ENCODE measurements at places on chromosomes 16 and 17. TPM values are rescaled to one million over a fixed set of nuclear protein-coding genes. Genes with fewer than 3 reads are reported as not detected.

DNA sequence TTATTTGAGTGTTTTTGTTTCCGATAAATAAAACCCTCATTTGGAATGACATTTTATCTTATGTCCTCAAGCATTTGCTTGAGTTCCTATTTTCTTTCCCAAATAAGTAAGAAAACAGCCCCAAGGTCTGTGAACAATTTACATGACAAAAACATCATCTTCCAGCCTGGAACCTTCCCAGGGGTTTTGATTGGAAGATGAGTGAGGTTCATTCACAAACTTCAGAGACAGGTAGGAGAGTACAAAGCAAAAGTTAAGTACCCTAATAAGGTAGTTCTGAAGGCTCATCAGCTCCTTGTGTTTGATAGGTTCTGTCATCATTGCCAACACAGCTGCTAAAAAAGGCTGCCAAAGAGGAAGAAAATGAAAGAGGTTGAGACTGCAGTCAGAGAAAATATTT is 772.8 kb downstream of the CDH8 start:
- H3K4me3 ChIP-seq = no peak overlapping the region
- no peaks in the 10 kb centered on the region for H3K4me1 ChIP-seq
- no peaks in the 10 kb centered on the region for H3K27me3 ChIP-seq
- H3K27ac ChIP-seq = no peak overlapping the region

DNA sequence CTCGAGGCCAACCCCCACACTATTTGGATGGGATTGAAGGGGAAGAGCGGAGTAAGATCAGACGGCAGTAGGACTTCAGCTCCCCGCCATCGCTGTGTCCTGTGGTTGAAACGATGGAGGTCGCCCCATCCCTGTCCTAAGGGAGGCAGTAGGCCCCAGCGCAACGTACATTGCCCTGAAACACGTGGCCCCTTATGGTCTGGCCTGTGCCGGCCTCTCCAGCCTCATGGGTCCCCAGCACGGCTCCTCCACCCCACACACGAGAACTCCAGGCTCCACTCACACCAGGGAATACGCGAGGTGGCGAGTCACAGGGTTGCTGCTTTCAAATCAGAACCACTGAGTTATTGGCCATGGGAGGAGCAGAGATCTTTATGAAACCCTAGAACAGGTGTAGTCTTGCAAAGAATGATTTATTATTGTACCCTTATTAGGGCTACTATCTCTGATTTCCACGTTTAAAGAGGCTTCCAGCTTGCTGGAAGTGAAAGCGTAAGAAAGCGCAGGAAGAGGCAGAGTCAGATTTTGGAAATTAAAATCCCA is 669 bp upstream of the DCTPP1 start:
- peak overlapping the region; percentile 87 for H3K27ac ChIP-seq
- H3K27me3 ChIP-seq = no peaks in the 10 kb centered on the region
- H3K4me1 ChIP-seq = peaks cover 3% of the 10 kb centered on the region
- peak overlapping the region; percentile 51 for H3K4me3 ChIP-seq

GRCh38 chr16:72886346-72886974 is 161.5 kb downstream of the ZFHX3 start:
- no peaks in the 10 kb centered on the region for H3K36me3 ChIP-seq
- no peaks in the 10 kb centered on the region for H3K27me3 ChIP-seq
- H3K27ac ChIP-seq = no peak overlapping the region

GRCh38 chr16:27340654-27341053 is 26.9 kb downstream of the IL4R start:
- no peaks in the 10 kb centered on the region for H3K4me1 ChIP-seq
- H3K36me3 ChIP-seq = no peaks in the 10 kb centered on the region
- no peaks in the 10 kb centered on the region for H3K27me3 ChIP-seq
- DNase-seq = no peak

DNA sequence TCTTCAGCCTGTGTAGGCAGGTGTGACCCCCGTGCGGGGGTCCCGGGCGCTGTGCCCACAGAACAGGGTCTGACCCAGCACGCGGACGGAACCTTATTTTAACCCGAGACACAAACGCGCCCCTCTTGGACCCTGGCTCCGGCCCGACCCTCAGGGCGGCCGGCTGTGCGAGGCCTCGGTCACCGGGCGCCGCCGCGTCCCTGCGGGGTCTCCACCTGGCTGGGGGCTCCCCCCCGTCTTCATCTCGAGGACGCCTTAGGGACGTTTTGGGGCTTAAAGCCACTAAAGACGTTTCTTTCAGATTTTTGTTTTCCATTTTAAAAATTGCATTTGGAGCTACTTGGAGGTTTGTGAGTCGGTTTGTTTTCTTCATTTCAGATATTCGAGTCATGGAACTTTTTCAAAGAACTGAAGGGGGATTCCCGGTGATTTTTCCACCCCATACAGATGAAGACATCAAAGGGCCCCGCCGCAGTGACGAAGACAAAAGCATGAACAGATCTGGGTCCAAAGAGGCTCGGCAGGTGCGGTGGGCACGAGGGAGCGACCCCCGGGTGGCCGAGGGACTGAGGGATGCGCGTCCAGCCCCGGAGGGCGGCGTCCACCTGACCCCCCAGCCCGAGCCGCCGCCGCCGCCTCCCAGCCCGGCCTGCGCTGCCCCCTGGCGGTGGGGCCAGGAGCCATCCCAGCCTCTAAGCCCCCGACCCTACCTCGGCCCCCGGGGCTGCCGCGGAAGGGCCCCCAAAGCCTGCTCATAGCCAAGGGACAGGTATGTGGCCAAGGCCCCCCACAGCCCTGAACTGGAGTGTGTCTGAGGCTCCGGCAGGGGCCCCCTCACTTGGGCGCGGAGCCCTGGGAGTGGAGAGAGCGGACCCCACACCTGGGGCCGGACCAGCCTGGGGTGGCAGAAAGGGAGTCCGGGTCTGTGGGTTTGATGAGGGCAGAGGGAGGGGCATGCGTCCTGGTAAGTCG is 3.8 kb upstream of the CD7 start:
- no peak for DNase-seq
- no peaks in the 10 kb centered on the region for H3K36me3 ChIP-seq
- no peaks in the 10 kb centered on the region for H3K4me1 ChIP-seq
- H3K27me3 ChIP-seq = peaks cover 13% of the 10 kb centered on the region
- H3K4me3 ChIP-seq = no peak overlapping the region

COX6A2 gene
- total RNA-seq = not detected

RAMP2 gene
- 17.9 TPM for total RNA-seq

RRN3 gene
- 37.4 TPM for total RNA-seq

Measured in breast epithelium (tissue), 4 donors.